ENCODE measurements at places on chromosomes 1 and 21.

- no peak for DNase-seq
Observed at GRCh38 chr1:97164276-97164639, 442.7 kb downstream of the PTBP2 start.

GRCh38 chr1:147243228-147243685 lies 773 bp downstream of the CHD1L start:
- peak; percentile 55 for DNase-seq

GRCh38 chr1:93549811-93550210 lies 101.9 kb downstream of the FNBP1L start:
- DNase-seq = no peak

DNA sequence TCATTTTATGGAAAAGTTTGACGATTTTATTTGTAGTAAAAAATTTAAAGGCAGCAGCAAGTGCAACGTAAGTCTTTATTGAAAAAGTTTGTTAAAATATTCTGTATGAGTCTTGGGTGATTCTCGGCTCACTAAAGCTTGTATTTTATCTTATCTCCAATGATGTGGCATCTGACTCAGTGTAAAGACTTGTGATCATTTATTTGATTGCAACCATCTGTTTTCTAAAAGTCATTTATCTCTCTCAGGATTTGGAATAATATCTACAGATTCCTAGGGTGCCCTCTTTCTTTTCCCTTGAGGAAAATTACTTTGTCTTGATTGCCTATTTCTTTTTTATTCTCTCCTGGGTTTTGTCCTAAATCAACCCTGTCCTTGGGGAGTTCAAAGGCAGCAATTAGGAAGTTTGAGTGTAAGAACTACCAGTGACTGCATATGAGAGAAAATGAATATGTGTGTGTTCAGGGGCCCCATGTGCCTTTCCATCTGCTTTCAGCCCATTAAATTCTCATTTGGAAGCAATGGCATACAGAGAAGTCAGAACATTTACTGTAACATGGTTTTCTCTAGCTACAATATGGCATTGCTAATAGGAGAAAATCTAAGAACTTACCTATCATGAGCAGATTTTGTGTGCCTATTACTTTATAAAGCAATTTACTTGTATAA lies 575.0 kb upstream of the CHRM3 start:
- DNase-seq = no peak

- no peak for DNase-seq
Observed at GRCh38 chr1:207811920-207812720, 60.3 kb downstream of the CD46 start.

DNA sequence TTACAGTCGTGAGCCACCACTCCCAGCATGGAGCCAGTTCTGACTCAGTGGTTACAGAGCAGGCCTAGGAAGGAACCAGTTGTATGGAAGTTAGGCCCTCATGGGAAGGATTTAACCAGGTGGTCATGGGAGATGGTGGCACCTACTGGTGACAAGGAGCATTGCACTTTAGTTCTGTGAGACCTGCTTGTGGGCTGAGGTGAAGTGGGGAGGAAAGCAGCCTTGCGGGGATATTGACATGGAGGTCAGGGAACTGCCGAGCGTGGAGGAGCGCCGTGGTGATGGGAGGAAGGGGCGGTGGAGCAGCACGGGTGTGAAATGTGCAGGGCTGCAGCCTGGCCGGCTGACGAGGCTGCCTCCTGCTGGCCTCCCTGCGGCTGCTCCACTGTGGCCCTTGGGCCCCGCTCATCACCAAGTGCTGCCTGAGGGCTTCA lies 100.4 kb downstream of the GALNT2 start:
- peak; percentile 52 for DNase-seq

DNA sequence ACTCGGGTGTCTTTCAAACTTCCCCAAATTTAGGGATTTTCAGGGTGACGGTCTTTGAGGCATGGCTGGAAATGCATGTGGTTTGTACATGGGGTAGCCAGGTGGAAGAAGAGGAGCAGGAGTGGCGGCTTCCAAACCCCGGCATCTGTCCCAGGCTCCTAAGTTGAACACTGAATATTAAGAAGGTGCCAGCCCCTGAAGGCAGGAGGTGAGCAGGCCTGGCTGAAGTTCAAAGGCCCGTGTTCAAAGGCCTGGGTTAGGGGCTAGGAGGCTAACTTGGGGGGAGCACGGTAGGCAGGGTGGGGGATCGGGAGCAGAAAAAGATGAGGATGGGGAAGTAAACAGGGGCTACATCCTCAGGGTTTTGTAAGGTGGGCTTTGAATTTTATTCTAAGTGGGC lies 42.8 kb downstream of the ELK4 start:
- no peak for DNase-seq

- DNase-seq = no peak
Observed at GRCh38 chr1:2073382-2074230, 23.4 kb downstream of the PRKCZ start.

DNA sequence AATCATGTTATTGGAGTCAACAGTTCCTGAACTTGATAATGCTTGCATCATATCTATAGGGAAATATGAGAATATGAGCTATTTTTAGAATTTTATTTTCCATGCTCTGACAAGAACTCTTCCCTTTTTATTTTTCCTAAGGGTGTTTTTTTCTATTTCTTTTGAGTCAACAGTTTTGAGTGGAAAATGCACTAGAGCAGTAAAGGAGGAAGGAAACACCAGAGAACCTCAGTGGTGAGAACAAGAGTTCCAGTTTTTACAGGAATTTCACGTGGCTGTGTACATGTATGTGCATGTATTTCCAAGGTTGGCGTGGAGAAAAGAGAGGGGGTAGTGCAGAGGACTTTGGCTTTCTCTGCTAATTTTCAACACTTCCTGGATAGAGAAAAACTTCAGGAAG lies 63.6 kb upstream of the TNFSF18 start:
- DNase-seq = no peak

DNA sequence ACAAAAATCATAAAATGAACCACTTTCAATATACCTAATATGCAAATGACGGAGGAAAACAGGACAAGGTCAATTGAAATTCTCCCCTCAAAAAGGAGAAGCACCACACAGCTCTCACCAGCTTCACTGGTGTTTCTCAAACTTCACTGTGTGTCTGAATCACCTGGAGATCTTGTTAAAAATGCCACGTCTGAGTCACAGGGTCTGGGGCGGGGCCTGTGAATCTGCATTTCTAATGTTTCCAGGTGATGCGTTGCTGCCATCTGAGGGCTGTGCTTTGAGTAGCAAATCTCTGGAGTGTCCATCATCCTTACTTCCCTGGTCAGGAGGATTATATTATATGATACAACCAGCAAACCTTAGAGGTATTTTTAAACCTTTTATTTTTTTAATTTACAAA lies 9.0 kb downstream of the CLDN19 start:
- DNase-seq = peak; percentile 38

GRCh38 chr1:152761609-152762213 lies 3.9 kb downstream of the KPRP start:
- DNase-seq = no peak

DNA sequence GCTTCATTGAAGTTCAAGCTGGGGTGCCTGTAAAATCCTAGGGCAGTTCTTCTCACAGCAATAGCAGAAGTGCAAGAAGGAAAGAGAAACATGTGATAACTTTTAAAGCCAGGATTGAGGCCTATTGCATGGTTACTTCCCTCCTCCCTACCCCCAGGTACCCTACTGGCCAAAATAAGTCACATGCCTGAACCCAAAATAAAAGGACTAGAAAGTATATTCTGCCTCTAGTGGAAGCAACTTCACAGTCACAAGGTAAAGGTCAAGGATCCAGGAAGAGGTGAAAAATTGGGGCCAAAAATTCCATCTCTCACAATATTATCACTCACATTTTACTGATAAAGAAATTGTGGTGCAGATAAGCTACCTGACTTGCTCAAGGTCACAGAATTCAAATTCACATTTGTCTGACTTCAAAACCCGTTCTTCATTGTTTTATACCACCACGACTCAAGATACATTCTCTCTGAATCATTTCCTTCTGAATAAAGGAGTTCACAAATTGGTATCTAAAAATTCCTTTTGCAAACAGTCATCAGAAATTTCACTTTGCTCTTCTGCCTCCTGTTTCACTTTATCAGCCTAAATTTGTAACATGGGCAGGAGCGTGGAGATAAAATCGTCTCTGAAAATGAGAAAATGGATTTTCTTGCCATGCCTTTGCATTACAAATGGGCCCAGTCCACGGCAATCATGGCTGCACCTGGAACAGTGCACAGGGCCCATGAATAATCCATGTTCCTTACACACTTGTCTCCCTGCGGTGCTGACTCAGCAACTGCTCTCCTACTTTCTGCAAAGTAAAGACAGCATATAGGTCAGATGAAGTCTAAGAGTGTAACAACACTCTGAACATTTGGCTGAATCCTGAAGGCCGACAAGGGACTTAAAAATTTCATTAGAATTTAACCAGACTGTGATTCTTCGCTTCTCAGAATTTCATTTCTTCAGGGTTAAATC lies 485.3 kb upstream of the NFIA start:
- no peak for DNase-seq

DNA sequence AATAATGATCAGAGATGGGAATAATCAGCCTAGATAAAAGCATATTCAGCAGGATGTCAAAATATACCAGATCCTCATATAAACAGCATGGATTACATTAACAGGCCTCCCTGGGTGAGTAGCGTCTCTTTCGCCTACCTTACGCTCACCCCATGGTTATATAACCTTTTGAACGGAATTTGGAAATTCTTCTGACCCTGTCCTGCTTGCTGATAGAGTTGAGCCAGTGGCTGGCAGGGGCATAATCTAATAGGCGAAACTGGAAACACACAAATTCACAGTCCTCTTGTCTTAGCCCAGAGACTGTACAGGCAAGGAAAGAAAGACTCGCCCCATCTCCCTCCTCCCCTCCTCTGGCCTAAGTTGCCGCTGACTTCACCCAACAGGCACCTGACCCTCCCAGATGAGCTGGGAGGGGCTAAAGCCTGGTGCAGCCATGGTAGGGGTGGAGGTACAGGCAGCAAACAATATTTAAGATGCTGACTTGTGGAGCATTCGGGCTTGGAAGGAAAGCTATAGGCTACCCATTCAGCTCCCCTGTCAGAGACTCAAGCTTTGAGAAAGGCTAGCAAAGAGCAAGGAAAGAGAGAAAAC lies at the start of gene ANGPTL7:
TSS of gene ANGPTL7 (plus strand) at position 498 of the 594 bp plus-strand sequence. CDS start 225 bp downstream, outside the sequence.
- DNase-seq = no peak

- DNase-seq = no peak
Observed at GRCh38 chr1:71417421-71417820, 336.6 kb upstream of the ZRANB2 start.

GRCh38 chr1:91805311-91805801 lies 80.6 kb downstream of the TGFBR3 start:
- DNase-seq = peak; percentile 32

DNA sequence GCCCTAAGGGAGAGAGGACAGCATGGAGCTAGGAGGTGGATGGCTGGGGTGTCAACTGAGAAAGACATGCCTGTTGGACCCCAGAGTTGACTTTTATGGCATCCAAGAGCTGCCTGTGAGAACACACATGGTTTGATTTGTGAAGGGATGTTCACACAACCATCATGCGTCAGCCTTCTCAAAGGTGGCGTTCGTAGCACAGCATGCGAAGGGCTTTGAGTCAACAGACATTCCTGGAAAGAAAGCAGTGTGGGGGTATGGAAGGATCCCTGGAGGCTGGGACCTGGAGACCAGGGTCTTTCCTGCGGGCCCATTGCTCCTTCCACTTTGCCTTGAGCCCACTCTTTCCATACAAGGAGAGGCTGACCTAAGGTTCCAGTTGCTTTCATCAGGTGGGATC lies 6.4 kb upstream of the WNT3A start:
- peak; percentile 16 for DNase-seq

DNA sequence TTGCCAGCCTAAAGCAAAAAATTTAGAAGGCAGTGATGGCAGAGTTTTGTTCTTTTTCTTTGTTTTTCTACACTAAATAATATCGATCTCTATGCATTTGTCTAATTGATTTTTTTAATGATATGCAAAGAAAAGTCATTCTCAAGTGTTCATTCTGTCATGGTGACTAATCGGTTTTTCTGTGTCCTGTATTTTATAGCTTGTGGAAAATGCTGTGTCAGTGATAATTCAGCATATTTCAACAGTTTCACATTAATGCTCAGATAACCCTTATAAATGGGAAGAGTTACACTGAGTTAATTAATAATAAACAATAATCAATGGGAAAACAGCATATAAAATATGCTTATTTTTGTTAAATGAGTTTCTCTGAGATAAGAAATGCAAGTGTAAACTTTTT lies 824.9 kb downstream of the AMY1C start:
- DNase-seq = no peak

GRCh38 chr1:40649592-40649930 lies 15.9 kb downstream of the RIMS3 start:
- no peak for DNase-seq

DNA sequence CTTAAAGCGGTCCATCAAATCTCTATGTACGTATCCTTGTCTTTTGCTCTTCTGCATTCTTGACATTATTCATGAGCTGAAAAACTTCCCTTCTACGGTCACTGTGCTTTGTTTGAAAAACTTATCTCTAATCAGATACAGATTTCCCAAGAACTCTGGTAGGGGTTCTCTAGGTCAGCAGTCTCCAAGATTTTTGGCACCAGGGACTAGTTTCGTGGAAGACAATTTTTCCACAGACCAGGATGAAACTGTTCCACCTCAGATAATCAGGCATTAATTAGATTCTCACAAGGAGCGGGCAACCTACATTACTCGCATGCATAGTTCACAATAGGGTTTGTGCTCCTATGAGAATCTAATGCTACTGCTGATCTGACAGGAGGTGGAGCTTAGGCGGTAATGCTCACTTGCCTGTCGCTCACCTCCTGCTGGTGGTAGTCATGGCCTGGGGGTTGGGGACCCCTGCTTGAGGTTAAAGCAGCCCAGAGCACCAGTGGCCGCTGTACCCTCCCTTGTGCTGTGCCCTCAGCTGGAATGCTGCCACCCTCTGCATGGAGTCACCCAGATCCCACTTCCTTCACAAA lies 30.8 kb downstream of the AK2 start:
- no peak for DNase-seq

- DNase-seq = no peak
Observed at GRCh38 chr1:212413902-212414327, 771 bp downstream of the PACC1 start.

DNA sequence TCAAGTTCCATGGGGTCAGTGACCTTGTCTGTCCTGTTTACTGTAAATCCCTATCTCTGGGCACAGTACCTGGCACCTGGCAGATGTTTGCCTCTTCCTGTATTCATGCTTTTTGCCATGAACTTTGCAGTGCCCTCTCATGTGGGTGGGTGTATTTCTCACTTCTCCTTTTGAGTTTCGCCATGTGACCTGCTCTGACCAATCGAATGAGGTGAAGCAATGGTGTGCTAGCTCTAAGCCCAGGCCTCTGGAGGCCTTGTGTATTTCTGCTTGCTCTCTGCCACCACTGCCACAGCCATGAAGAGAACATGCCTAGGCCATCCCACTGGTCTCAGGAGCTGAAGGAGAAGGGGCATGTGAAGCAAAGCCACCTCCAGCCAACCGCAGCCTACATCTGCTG lies 185.5 kb upstream of the ZC3H12A start:
- no peak for DNase-seq

GRCh38 chr1:95122151-95122697 lies 5.1 kb downstream of the TLCD4 start:
- DNase-seq = no peak

DNA sequence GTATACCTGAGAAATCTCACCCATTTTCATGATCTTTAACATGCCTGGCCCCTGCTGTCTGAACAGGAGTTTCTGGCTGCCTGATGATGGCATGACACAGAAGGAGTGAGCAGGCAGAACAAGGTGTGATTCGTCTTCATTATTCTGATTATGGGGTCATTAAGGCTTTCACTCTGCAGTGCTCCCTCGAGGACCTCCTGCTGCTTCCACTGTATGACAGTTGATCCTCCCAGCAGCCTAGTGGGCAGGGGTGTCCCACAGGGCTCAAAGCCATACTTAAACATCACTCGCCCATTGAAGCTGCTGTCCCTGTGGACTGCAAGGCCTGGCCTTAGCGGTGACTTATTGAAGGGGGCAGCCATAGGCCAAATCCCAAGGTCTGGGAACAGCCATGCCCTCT lies 12.7 kb upstream of the PARS2 start:
- no peak for DNase-seq
